NCI-H748 treated with DMSO at 0.1 percent for 48 hours (cell line): ENCODE measurements at places on chromosomes 7 and 10.

DNA sequence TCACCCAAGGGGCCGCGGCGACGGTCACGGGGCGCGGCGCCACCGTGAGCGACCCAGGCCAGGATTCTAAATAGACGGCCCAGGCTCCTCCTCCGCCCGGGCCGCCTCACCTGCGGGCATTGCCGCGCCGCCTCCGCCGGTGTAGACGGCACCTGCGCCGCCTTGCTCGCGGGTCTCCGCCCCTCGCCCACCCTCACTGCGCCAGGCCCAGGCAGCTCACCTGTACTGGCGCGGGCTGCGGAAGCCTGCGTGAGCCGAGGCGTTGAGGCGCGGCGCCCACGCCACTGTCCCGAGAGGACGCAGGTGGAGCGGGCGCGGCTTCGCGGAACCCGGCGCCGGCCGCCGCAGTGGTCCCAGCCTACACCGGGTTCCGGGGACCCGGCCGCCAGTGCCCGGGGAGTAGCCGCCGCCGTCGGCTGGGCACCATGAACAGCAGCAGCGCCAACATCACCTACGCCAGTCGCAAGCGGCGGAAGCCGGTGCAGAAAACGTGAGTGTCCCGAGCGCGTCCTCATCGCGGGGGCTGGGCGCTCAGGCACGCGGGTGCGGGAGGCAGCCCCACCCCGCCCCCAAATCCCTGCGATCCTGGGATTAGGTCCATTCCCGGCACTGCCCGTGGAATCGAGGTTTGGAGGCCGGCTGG, 509 bp downstream of the AHR start:
- DNase-seq, result peak; percentile 32

DNA sequence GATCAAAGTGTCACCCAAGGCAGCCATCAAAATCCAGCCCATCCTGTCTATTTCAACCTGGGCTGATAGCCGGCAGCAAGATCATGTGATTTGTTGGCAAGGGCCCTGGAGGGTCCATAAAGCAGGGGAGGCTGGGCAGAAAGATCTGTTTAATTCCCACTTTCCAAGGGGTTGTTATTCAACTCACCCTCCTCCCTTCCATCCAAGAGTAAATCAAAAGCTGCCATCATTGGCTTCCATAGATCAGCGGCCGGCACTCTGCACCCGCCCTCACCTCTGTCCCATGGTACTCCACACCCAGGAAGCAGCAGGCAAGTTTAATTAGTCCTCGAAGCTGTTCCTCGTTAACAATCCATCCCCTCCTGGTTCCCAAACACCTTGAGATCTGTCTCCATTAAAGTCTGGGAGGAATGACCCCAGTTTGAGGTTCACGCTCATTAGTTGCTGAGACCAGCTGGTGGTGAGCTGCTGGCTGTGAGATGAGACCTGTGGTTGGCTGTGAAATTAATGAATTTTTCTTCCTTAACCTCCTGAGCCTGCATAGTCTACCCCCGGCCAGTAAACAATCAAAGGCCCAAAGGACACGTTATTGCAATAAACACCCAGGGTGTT, 120.6 kb upstream of the CHST15 start:
- no peak for DNase-seq

DNA sequence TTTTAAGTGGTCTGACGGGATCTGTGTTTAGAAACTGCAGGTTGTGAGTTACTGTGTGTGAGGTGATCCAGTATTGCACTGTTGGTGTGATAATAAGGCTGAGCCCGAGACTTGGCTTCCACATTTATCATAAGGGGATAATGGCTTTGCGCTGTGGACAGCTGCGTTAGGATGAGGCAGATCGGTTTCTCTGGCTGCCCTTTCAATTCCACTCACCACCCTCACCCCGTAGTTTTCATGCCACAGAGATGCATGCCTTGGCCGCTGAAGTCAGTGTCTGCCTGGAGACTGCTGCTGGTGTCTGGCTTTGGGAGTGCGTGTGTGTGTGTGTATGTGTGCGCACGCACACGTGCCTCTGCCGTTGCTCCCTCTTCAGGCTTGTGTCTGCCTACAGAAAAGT, 273.0 kb downstream of the CCDC3 start:
- DNase-seq, result no peak

- no peak for DNase-seq
Observed at GRCh38 chr7:155992538-155992937, 180.3 kb upstream of the SHH start.

DNA sequence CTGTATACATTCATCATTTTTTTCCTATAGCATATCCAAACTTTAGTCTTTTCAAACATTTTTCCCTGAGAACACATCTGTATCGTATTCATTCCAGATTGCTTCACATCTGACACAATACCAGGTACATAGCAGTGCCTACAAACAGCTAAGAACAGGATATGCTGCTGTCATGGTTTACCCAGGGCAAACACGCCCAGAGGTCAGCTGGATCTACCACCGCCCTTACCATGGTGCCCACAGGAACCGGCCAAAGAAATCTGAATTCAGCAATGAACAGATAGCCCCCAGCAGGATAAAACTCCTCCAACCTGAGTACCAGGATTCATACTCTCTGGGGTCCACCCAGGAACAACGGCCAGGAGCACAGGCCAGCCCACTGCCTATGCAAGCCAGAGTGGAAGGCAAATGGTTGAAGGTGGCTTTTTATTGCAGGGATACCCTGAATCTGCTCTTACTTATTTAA, 43.0 kb downstream of the TNS3 start:
- DNase-seq, result no peak

GRCh38 chr10:58023341-58024073, 244.2 kb downstream of the IPMK start:
- DNase-seq, result no peak

DNA sequence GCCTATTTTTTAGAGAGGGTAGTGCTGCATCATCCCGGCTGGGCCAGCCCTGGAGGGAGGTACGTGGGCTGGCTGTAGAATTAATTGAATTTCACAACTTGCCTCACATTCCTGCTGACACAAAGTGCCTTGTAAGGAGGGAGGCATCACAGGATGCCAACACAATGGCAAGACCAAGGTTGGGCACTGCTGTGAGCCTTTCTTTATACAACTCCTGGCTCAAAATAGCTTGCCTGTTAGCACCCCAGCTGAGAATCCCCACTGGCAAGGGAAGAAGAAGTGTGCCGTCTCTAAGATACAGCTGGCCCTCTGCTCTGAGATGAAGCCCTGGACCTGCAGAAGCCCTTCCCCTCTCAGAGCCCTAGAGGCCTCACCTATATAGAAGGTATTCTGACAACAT, 873.9 kb downstream of the GRID1 start:
- DNase-seq, result no peak

GRCh38 chr7:139626817-139627216, 103.3 kb downstream of the CLEC2L start:
- no peak for DNase-seq

- DNase-seq, result peak; percentile 56
Observed at GRCh38 chr7:30771174-30771879, at the start of gene MINDY4. TSS of gene MINDY4 (plus strand) at chr7:30771417. CDS start at chr7:30771494, 77 bp downstream.

- no peak for DNase-seq
Observed at GRCh38 chr10:132918617-132919373, 23.6 kb downstream of the CFAP46 start.

DNA sequence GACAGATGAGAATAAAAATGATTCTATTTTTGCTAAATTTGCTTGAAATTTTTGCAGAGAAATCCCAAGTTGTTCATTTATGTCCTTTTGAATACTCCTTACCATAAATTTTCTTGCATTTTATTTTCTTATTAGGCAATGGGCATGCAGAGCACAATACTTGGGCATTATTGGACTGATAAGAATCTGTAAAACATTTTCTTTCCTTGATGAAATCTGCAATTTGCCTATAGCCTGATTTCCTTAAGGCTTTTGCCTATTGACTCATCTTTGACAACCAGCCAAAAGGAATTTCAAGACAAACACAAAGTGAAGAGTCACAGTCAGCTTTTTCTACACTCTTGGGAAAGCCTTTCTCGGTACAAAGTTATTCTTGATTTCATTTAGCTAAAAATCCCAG, 30.5 kb upstream of the GNAT3 start:
- no peak for DNase-seq

GRCh38 chr7:129122751-129123509, 21.6 kb upstream of the TSPAN33 start:
- no peak for DNase-seq

- DNase-seq, result no peak
Observed at GRCh38 chr7:92765725-92766124, 70.6 kb downstream of the CDK6 start.

GRCh38 chr7:22205631-22206030, 151.3 kb downstream of the RAPGEF5 start:
- DNase-seq, result no peak

GRCh38 chr10:119413471-119414080, 128.9 kb downstream of the RGS10 start:
- DNase-seq, result no peak

DNA sequence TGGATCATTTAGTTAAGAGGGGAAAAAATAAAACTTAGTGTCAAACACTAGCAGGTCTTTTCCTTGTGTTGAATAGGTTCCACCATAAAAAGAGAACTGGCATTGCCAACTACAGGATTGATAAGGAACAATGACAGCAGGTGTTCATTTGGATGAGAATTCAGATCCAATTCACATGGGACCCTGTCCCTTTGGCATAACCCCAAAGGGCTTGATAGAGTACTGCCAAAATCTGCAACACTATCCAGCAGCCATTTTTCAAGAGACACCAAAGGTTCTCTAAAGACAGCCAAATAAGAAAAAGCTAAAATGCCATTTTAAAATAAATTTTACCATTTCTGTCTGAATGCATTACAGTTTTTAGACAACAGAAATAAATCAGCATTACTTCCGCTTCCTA, 422.3 kb downstream of the DGKB start:
- no peak for DNase-seq

- no peak for DNase-seq
Observed at GRCh38 chr7:81583882-81584533, 185.8 kb downstream of the HGF start.

- no peak for DNase-seq
Observed at GRCh38 chr10:81961451-81962184, 86.6 kb downstream of the NRG3 start.

DNA sequence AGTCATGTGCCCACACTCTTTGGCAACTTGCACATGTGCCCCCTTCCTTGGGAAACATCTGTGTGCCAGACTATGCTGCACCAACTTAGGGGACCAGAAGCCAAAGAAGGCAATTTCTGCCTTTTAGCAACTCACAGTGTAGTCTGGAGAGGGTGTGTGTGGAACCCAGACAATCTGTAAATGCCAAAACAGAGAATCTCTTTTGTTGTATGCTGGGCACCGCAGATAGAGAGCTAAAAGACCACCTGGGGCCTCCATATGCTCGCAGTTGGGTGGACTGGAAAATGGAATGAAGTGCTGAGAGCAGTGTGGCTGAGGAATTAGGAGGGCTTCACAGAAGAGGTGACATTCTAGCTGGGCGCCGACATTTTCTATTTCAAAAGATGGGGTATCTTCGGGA, 26.4 kb downstream of the UBTD1 start:
- no peak for DNase-seq

DNA sequence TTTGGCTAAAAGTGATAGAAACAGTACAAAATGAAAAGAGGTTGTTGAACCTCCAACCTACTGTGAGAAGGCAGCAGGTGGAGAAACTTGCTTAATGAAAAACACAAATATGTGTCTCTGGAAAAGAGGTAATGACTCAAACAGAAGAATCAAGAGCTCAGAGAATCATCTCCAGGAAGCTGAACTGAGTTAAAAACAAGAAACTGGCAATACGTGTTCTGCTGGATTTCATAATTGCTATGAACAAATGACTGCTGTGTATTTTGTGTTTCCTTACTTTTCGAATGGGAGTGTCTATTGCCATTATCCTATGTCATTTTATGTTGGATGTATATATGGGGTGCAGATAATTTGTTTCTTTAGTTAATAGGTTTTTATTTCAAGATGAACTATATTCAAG, 401.1 kb downstream of the DGKB start:
- DNase-seq, result peak; percentile 20

GRCh38 chr10:105585171-105585570, 944.1 kb downstream of the SORCS3 start:
- DNase-seq, result no peak

- no peak for DNase-seq
Observed at GRCh38 chr10:88157981-88158465, 294.6 kb downstream of the PTEN start.

GRCh38 chr10:126842836-126843235, 62.4 kb upstream of the DOCK1 start:
- DNase-seq, result no peak

GRCh38 chr7:92251181-92251580, 5.4 kb downstream of the ANKIB1 start:
- DNase-seq, result no peak

DNA sequence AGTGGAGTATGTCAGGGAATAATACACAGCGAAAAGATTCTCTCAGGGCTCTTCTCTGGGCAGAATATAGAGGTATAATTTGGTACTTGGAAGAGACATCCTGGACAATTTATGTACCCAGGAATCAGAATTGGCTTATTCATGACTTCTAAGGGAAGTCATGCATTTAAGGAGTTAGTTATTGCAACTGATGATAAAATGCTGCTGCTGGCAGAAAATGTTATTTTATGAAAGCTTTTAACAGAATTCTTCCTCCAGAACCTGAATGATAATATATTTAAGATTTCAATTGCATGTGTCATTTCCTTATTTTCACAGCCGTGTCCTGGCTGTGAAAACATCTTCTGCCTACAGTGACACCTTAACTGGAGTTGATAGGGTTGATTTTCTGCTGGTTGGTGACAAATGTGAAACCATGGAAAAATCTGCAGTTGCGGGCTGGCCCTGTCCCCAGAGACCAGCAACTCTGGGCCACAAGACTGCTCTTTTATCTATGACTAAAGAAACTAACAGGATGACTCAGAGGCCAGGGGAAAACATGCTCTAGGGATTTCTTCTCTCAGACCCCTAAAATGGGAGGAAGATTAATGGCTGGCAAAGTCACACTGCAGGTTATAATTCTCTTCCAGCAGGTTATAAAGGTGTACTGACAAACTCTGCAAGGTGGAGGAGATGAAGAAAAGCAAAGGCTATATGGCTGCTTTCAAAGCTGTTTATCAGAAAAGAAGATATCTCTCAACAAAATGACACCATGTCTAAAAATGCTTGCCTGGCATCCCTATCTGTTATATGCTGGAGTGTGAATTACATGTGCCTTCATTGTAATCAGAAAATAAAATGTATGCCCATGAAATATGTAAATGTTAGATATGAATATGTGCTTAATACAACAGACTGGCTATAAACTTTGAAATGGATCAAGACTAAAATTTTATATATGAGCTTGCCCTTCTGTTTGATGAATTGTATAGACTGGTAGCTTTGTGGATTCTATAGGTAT, 12.1 kb upstream of the TRUB1 start:
- DNase-seq, result no peak

DNA sequence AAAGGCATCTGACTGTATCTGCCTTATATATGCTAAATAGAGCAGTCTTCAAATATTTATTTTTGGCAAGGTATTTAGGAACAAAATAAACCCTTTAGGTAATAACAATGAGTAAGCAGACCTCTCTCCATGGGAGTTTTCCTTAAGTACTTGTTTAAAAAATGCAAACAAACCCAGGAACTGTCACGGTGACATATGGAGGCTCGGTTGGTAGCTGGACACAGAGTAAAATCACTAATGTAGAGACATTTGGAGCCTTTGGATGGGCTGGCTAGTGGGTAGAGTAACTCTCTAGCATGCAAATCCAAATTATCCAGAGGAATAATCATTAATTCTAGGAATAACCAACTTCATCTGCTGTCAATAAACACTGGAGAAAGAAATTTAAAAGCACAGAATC, 71.6 kb upstream of the LAMB4 start:
- peak; percentile 73 for DNase-seq

- DNase-seq, result peak; percentile 47
Observed at GRCh38 chr7:130010689-130011412, 40.3 kb downstream of the ZC3HC1 start.

GRCh38 chr7:16563281-16564022, 36.8 kb downstream of the LRRC72 start:
- DNase-seq, result no peak
